B cell (primary cell): ENCODE measurements at places on chromosomes 4 and X. TPM values are rescaled to one million over a fixed set of nuclear protein-coding genes. Genes with fewer than 3 reads are reported as not detected.

GRCh38 chrX:10146346-10146745 lies 10.4 kb upstream of the CLCN4 start:
- DNase-seq: no peak
- H3K27ac ChIP-seq: no peak overlapping the region
- H3K36me3 ChIP-seq: peaks cover 18% of the 10 kb centered on the region
- H3K4me1 ChIP-seq: peaks cover 16% of the 10 kb centered on the region

DNA sequence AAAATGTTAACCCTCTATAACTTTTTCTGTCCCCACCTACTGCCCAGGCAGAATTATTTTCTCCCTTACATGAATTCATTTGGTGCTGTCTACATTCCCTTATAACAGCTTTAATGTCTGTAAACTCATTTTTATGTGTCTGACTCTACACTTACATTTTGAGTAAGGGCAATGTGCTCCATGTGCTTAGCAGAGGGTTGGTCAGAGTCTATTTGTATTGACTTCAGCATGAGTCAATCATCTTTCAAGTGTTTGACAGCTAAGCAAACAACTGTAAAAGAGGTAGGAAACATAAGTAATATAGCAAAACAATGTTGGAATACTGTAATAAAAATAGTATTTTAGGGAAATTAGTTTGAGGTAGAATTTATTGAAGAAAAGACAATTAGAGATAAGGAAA lies 6.3 kb downstream of the IL15 start:
- no peak for DNase-seq
- no peak overlapping the region for H3K4me3 ChIP-seq
- no peak overlapping the region for H3K27ac ChIP-seq
- H3K27me3 ChIP-seq: no peaks in the 10 kb centered on the region
- H3K36me3 ChIP-seq: no peaks in the 10 kb centered on the region

FGF13 gene
- total RNA-seq: not detected in 2 replicates

OTC gene
- total RNA-seq: not detected in 2 replicates

- H3K36me3 ChIP-seq: peaks cover 16% of the 10 kb centered on the region
- no peaks in the 10 kb centered on the region for H3K27me3 ChIP-seq
- H3K27ac ChIP-seq: no peak overlapping the region
- DNase-seq: no peak
- H3K4me3 ChIP-seq: no peak overlapping the region
- H3K4me1 ChIP-seq: no peaks in the 10 kb centered on the region
Observed at GRCh38 chr4:42513748-42514492, 116.6 kb downstream of the SHISA3 start.
